ENCODE measurements at places on chromosomes 1 and 21.

DNA sequence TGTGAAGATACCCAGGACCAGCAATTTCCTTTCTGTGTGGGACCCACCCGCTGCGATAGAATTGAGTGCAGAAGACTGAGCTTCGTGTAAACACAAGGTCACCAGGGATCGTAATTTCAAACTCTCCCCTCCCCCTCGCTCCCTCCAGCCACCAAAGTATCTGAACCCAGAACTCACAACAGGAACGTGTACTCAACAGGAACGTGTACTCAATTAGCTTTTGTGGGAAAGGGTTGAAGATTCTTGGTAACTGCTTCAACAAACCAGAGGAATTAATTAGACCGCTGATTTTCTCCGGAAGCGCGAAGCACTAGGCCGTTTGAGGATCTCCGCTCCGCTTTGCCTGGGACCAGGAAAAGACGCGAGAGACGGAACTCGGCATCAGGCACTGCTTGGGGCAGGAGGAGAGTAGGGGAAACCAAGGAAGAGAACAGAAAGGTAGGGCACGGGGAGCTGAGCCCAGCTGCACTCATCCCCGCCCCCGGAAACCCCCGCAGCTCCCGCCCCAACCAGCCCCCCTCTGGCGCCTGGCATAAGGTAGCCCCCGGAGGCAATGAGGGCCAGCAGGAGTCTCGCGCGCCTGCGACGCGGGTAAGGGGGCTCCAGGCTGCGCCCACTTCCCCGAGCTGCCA lies 453 bp downstream of the DRAM2 start:
- DNase-seq: no peak

DNA sequence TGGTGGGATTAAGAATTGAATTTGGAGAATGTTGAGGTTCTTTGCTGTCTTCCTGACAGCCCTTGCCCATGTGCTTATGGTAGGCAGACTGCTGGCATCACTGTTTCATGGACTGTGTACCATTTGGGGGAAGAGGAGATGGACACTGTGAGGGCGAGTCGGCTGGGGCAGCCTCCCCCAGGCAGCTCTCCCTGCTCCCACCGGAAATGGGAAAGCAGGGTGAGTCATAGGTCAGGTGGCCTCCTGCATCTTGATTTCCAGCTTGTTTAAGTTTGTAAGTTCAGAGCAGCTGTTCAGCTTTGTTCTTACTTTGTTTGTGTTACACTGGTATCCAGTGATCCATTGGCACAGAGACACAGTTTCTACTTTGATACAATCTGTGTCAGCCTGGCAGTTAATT lies 87.2 kb upstream of the CNIH3 start:
- no peak for DNase-seq

DNA sequence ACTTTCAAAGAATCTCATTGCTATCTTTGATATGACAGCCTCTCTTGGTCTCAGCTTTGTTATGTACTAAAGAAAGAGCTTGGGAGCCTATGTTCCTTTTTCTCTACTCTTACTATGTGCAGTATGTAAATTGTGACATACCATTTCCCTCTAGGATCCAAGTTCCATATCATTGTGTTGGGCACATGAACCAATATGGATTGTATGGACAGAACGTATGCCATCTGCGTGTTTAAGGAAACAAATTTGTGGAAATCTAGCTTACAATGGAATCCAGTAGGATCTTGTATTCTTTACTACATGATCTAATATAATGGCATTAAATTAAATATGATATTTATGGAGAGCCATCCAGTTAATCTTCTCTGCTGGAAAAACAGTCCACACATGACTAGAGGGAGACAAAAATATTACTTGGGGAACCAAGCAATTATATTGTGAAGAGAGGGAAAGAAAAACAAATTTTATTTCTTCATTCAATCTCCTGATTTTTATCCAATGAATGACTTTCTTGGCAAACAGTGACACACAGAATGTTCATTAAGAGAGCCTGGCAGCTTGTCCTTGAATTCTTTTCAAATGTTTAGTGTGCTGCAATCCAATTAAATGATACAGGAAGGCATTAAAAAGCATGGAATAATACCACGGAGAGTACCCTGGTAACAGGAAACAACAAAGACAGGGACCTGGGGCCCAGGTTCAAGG lies 106.5 kb upstream of the DAB1 start:
- DNase-seq: no peak

DNA sequence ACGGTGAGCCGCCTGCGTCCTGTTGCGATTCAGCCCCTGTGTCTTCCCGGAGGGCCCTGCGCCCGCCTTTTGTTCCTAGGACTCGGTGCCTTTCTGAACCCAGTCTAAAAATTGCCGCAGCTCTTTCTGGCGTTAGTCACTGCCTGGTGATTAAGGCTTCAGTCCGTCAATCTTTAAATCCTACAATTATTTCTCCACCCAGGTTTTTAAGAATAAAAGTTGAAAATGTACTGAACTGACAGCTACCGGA lies 16.2 kb upstream of the PDXK start:
- DNase-seq: no peak

- no peak for DNase-seq
Observed at GRCh38 chr1:186983327-186983726, 154.6 kb downstream of the PLA2G4A start.
